ENCODE measurements at places on chromosomes 2 and 18.

- no peak for DNase-seq
Observed at GRCh38 chr2:106107509-106108131, 86.5 kb downstream of the UXS1 start.

GRCh38 chr2:235024191-235024860 is 72.5 kb downstream of the SH3BP4 start:
- DNase-seq = no peak

- DNase-seq = no peak
Observed at GRCh38 chr2:101623031-101623521, 74.4 kb upstream of the MAP4K4 start.

DNA sequence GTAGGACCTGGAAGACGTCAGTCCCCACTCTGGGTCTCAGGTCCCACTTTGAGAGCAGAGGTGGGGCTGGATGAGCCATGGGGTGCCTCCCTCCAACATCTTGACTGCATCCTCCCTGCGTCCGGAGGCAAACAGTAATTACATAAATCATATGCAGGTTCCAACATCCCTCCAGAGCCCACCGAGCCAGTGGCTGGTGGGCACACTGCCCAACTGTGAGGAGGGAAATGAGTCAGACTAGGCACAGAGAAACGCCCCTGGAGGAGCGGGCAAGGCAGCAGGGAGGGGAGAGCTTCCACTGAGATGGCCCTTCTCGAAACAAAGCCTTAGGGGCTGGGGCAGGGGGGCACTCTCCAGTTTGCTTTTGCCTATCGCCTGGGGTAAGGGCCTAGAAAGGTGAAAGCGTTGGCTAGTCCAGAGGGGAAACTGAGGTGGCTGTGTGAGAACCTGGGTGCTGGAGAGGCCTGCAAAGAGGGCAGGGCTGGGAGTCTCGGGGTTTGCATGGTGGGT is 168.2 kb upstream of the MYCN start:
- DNase-seq = no peak

- DNase-seq = no peak
Observed at GRCh38 chr2:145724311-145724898, 1204.5 kb upstream of the ZEB2 start.

DNA sequence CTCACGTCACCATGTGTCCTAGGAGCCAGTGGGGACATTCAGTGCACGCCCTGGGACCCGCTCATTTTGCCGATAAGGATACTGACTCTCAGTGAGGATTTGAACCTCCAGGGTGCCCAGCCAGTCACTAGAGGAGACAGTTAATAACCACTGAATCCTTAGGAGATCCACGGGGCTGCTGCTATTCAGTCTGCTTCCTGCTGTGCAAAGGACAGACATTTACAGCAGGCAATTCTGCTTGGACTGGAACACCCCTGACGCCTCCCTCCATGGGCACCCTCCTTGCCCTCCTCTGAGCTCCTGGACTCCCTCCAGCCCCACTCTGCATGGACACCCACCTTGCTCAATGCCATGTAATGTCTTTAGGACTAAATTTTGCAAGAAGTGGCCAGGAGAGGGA is 265.5 kb downstream of the EIPR1 start:
- no peak for DNase-seq

- DNase-seq = no peak
Observed at GRCh38 chr2:43459446-43460173, 136.2 kb downstream of the THADA start.

GRCh38 chr2:25697559-25698341 is 24.4 kb upstream of the DTNB start:
- DNase-seq = peak; percentile 83

DNA sequence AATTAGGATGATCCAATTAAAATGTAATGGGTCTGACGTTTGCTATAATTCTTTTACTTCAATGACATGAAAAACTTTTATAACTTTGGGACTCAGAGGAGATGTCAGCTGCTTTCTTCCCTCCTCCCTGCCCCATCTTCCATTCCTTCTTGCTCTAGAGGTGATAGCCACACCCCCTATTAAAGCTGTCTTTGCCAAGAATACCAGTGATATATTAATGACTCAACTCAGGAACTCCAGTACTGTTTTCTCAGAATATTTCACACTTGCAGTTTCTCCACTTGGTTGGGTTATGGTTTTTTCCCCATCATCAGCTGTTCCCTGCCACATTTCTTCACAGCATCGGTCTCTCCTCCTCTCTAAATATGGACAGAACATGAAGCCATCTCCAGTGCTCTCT is 184.0 kb downstream of the KCNE4 start:
- no peak for DNase-seq

GRCh38 chr2:180240774-180241173 is 233.7 kb upstream of the CWC22 start:
- no peak for DNase-seq

All from DMS79 treated with DMSO at 0.1 percent for 48 hours (cell line).